Smooth muscle cell of bladder (primary cell): ENCODE measurements at places on chromosomes 5 and 9. TPM values are rescaled to one million over a fixed set of nuclear protein-coding genes. Genes with fewer than 3 reads are reported as not detected.

The GABRA1 gene
- total RNA-seq = not detected in 2 replicates

The TMEM174 gene
- total RNA-seq = not detected in 2 replicates

The LRRC70 gene
- 0.55 and 0.57 TPM in 2 replicates for total RNA-seq

The SLC34A3 gene
- total RNA-seq = not detected in 2 replicates

The NKD2 gene
- 12.0 and 25.7 TPM in 2 replicates for total RNA-seq

The C5orf34 gene
- total RNA-seq = 1.4 TPM in 2 replicates

The GPR21 gene
- total RNA-seq = 0.83 and 1.1 TPM in 2 replicates

The NDOR1 gene
- total RNA-seq = 2.3 and 2.9 TPM in 2 replicates

The MTX3 gene
- total RNA-seq = 10.7 and 10.8 TPM in 2 replicates

The SMIM33 gene
- not detected in 2 replicates for total RNA-seq

The ZNF462 gene
- total RNA-seq = 12.9 and 16.1 TPM in 2 replicates

The SLC6A3 gene
- total RNA-seq = under 0.01 TPM in 1 of 2 replicates, not detected in the other

The LCNL1 gene
- total RNA-seq = 0.57 and 3.4 TPM in 2 replicates

The NUDCD2 gene
- 4.0 and 5.1 TPM in 2 replicates for total RNA-seq

The CAMK2A gene
- 0.71 and 1.5 TPM in 2 replicates for total RNA-seq

The PCDHGA8 gene
- 3.0 and 3.3 TPM in 2 replicates for total RNA-seq

The CARD6 gene
- 7.0 and 9.6 TPM in 2 replicates for total RNA-seq

The PKD2L2 gene
- 0.18 TPM in 1 of 2 replicates, not detected in the other for total RNA-seq

The SPRY4 gene
- total RNA-seq = 2.7 and 4.3 TPM in 2 replicates
